ENCODE measurements at places on chromosomes 5 and 9. TPM values are rescaled to one million over a fixed set of nuclear protein-coding genes. Genes with fewer than 3 reads are reported as not detected.

Gene SV2C
- not detected for total RNA-seq

Gene HRH2
- not detected for total RNA-seq

Gene CYLC2
- not detected for total RNA-seq

Gene ITGA1
- 3.7 TPM for total RNA-seq

Gene OBP2B
- total RNA-seq, result not detected

Gene KCNIP1
- total RNA-seq, result not detected

Gene SLC1A3
- total RNA-seq, result 3.4 TPM

Gene CYSRT1
- 3.9 TPM for total RNA-seq

Gene ABO
- total RNA-seq, result 1.9 TPM

Gene TOR2A
- total RNA-seq, result 1.8 TPM

Gene ADAMTSL1
- 0.13 TPM for total RNA-seq

Measured in bronchial epithelial cell (primary cell).